Adrenal gland (tissue), 19 donors: ENCODE measurements at places on chromosomes 4 and X. TPM values are rescaled to one million over a fixed set of nuclear protein-coding genes. Genes with fewer than 3 reads are reported as not detected.
A peak's percentile ranks its signal among the peaks of the same experiment; 100 is the strongest.

GRCh38 chrX:37679888-37680287, 5.7 kb upstream of the XK start:
- no peak for DNase-seq

- no peak for DNase-seq
These were observed 79.5 kb downstream of the MAGEB5 start for GRCh38 chrX:26295425-26295824.

- no peak for DNase-seq
These were observed 9.3 kb downstream of the MXD4 start for GRCh38 chr4:2252530-2253091.

The FGFBP2 gene
- total RNA-seq = 0.43 TPM

DNA sequence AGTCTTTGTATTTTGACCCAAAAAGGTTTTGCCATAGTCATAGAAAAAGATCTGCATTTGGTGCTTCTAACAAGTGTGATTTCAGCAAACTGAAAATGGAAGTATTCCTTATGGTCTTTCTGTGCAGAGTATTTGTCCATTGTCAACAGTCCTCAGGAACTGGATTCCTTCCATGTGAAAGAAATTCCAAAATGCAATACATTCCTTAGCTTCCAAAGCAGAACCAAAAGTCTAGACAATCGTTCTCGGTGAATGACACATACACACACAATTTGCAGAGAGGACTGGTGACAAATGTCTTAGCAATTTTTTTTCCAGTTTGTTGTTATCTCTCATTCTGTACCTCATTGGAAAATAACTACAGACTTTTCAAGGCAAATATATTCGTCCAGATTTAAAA, 562.2 kb upstream of the SLIT2 start:
- no peak for DNase-seq

The GPR173 gene
- 2.4 TPM for total RNA-seq

DNA sequence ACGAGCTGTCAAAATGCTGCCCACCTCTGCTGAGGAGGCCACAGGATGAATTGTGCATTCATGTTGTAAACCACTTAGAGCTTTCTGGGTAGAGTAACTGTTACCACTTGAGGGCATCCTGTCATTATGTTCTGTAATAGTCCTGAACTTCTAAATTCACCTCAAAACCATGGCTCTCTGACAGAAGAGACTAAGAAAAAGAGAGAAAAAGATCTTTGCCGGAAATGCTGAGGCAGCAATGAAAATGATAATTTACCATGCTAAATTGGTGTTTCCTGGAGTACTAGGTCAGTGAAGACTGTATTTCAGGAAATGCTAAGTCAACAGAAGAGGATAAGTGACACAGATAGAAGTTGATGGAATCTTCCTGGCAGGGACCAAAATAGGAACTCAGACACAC, 942.3 kb upstream of the SLIT2 start:
- no peak for DNase-seq

The EGFL6 gene
- total RNA-seq = not detected

GRCh38 chr4:8113611-8114377, 44.8 kb downstream of the ABLIM2 start:
- no peak for DNase-seq

DNA sequence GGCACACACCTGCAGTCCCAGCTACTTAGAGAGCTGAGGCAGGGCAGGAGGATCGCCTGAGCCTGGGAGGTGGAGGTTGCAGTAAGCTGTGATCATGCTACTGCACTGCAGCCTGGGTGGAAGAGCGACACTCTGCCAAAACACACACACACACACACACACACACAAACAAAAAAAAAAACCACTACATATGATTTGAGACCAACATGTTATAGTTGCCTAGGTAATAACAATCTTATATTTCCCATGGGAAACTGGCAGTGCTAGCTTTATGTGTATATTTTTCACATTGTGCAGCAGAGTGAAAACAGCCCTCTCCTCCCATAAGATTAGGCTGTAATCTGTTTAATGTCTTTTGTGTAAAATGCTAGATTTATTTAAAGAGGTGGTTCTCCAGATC, 3.1 kb upstream of the FAM241A start:
- DNase-seq = no peak

DNA sequence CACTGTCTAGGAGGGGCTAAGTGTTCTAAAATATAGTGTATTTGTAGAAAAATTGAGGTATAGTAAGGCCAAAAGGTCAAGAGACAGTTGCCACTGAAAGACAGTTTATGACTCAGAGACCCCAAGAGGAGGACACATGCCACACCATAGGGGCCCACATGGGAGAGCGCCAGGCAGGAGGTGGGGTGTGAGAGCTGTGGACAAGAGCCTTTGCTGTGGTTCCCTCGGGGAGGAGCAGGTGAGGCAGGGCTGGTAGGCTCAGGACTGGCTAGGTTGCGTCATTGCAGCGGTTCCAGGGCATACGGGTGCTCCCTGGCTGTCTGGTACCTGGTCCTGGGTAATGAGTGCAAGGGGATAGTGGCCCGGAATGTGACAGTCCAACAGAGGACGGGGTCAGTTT, 37.6 kb downstream of the CCNQ start:
- no peak for DNase-seq

DNA sequence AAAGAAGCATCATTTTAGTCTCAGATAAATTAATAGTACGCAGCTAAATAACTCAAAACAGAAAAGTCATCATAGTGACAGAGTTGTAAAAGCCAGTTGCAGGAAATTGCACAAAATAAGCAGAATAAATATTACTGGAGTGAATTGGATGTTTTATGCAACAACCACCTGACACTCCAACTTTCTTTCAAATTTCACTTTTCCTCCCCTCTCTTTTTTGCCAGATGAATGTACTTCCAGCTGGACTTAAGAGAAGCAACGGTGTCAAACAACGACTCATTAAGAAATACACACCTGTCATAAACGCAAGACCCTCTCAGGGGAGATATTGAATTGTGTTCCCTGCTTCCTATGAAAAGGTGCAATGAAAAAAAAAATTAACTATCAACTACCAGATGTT, 120.2 kb upstream of the HCCS start:
- DNase-seq = no peak

GRCh38 chr4:147933779-147934178, 201.9 kb downstream of the ARHGAP10 start:
- DNase-seq = no peak

The SLC26A1 gene
- total RNA-seq = 4.5 TPM

GRCh38 chr4:186704057-186704456, 19.6 kb downstream of the FAT1 start:
- DNase-seq = no peak

The HS6ST2 gene
- 1.2 TPM for total RNA-seq

GRCh38 chrX:107673933-107674479, 45.7 kb downstream of the PRPS1 start:
- peak; percentile 65 for DNase-seq

The PCDH18 gene
- 3.0 TPM for total RNA-seq

The MAGEA12 gene
- total RNA-seq = not detected

DNA sequence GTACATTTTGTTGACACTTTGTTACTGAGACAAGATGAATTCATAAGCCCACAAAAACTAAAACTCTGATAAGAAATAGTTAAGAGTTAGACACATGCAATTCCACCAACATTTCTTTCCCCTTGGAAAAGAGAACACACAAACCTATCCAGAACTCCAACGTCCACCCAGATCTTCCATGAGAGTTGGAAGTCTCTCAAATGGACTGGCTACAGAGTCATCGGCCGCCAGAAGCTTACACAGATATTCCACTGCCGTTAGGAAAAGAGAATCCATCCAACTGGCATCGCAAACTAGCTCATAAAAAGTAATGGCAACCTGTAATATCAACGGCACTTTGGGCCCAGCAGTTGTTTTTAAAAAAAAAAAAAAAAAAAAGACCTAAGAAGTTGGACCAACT, 114.7 kb downstream of the PRKX start:
- no peak for DNase-seq

- no peak for DNase-seq
These were observed 547.4 kb downstream of the SPRY1 start for GRCh38 chr4:123943976-123944375.

GRCh38 chrX:87515836-87516235, 1.8 kb upstream of the KLHL4 start:
- no peak for DNase-seq

GRCh38 chr4:160831165-160831922, 1332.5 kb downstream of the FSTL5 start:
- DNase-seq = no peak

DNA sequence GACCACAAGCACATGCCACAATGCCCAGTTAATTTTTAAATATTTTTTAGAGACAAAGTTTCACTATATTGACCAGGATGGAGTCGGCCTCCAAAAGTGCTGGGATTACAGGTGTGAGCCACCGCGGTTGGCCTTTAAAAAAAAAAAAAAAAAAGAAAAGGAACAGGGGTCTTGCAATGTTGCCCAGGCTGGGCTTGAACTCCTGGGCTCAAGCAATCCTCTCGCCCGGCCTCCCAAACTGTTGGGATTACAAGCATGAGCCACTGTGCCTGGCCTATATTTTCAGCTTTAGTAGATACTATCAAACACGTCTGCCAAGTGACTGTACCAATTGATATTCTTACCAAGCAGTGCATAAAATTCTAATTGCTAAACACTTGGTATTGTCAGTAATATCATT, 8.8 kb downstream of the UGDH start:
- no peak for DNase-seq

The KCNIP4 gene
- total RNA-seq = 1.4 TPM

DNA sequence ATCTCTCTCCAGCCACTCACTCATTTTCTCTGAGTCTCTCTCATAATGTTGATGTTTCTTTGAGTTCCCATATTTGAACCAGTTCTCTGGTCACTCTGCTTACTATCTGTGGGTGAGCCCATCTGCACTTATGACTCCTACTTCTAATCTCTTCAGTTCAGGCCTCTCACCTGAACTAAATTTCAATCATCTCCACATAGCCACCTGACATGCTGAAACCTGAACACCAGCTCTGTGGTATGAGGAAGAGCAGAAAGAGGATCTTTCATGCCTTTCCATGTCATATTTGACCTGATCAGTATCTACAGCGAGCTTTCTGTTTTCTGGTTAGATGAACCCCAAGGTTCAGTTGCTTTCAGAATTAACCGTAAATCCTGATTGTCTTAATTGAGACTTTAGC, 122.2 kb upstream of the ESX1 start:
- DNase-seq = no peak

GRCh38 chr4:38011511-38012162, 51.4 kb downstream of the PTTG2 start:
- no peak for DNase-seq
